ENCODE measurements at places on chromosomes 6 and 20.

DNA sequence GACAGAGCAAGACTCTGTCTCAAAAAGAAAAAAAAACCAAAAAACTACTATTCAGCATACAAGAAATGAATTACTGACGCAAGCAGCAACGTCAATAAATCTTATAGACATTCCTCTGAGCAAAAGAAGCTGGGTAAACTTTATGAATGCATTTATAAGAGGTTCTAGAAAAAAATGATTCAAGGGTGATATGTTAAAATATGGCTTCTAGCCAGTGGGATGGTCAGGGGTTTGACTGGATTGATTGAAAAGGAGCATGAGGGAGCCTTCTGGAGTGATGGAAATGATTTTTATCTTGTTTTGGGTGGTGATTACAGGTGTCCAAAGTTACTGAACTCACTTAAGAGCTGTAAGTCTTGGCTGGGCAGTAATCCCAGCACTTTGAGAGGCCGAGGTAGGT, 64.9 kb upstream of the SALL4 start:
- DNase-seq, result no peak

GRCh38 chr6:2626401-2626800, 124.3 kb downstream of the MYLK4 start:
- DNase-seq, result no peak

DNA sequence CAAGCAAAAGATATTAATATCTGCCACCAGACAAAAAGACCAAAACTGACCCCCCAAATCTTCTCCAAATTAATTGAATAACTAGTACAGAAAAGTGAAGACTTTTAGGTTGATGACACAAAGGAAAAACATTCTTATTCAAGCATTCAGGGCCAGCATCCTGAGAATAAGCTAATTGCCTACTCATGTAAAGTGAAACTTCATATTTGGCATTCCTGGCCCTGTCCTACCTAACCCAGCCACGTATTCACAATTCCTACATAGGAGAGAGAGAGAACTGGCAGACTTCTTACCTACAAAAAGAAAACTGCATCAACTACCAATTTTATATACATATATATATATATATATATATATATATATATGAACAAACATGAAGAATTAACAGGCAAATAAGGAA, 4.9 kb upstream of the ASCC3 start:
- DNase-seq, result no peak

GRCh38 chr6:105786449-105786848, 299.7 kb upstream of the PRDM1 start:
- no peak for DNase-seq

DNA sequence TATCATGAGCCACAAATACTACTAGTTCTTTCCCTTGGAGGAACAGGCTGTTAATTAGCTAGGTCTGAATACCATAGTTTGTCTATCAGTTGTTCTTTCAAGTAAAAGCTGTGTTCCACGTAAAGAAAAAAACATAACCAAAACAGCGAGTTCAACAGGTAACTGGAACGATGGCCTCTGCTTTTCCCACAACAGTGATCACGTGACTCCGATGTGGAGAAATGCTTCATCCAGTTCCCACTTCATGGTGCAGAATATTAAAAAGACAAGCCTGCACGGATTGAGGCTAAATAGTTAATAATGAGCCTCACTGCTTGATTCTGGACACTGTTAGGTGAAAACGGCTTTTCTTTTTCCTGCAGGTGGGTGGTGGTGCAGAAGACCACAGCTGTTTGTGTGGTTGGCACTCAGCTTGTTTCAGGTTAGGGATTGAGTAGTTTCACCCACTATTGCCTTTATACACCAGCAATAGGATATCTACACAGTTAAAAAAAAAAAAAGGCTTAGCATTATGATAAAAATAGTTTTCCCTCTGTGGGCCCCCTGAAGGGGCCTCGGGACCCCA, 88.1 kb downstream of the DACT2 start:
- DNase-seq, result no peak

DNA sequence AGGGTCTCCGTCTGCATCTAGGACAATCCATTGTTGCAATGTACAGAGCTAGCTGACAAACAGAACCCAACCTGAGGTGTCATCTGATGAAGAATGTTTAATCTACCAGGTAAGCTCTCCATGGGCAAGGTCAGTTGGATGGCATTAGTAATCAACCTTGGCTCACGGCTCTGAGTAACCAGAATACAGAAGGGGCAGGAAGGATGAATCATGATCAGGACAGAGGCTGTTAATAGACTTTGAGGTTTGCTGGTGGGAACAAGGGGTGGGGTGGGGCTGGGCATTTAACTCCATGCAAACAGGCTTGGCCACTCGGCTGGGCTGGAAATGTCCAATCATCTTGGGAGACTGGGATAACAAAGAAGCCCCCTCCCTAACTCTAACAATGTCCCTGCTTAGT, 77.1 kb upstream of the MRPS10 start:
- DNase-seq, result no peak

GRCh38 chr6:162680367-162680766, 47.2 kb downstream of the PRKN start:
- no peak for DNase-seq

DNA sequence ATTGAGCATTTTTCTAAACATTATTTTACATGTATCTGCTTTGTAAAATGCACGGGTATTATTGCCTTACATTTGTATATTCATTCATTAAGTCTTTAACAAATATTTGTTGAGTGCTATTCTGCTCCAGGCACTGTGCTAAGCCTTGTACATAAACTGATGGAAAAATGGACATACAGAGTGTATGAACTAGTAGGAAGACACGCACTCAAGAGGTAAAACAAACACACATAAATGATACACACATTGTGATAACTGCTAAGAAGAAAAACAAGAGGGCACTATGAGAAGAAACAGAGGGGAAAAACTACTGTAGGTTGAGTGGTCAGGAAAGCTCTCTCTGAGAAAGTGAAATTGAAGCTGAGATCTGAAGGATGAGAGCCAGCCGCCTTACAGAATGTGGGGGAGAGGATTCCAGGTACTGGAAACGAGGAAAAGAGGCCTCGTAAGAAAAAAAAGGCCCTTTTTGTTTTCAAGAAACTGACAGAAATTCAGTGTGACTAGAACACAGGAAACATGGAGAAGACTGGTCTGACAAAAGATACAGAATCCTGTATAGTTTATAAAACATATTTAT, 117.5 kb downstream of the EYA4 start:
- DNase-seq, result no peak

- DNase-seq, result peak; percentile 27
Observed at GRCh38 chr6:139249395-139249794, 42.4 kb downstream of the TXLNB start.

DNA sequence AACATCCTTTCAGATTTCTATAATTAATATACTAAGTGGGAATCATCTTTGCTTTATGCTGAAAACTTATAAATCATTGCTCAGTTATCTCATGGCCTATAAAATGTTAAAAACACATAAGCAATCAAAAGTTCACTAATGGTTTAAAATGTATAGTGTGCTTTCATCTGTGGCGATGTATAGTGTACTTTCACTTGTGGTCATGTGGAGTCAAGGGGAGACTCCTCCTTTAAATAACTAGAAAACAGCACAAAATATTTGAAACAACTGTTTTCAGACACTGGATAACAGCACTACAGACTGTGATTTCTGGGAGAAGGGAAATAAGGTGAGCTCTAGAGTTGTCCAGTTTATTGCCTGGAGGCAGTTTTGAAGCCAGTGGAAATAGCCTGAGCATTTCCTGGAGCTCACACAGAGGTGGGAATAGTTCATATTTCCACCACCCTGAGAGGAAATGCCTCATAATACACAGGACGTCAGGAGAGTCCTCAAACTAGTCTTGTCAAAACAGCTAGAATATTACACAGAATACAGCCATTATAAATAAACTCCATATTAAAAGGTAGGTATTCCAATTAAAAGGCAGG, 89.4 kb downstream of the CEP162 start:
- no peak for DNase-seq

DNA sequence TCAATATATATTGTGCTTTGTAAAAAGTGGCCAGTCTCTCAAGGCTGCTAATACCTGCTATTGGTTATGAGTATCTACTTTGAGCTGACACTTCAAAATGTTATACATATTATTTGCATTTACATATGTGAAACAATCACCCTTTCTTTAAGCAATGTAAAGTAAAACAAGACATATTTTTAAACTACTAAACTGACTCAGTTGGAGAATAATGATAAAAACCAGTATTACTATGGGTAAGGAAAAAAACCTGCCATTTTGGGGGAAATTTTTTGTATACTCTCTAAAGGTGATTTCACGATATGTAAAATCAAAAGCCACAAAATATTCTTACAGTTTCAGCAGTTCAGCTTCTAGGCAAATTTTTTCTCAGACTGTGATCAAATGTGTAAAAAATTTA, 232.3 kb downstream of the PRL start:
- DNase-seq, result no peak

DNA sequence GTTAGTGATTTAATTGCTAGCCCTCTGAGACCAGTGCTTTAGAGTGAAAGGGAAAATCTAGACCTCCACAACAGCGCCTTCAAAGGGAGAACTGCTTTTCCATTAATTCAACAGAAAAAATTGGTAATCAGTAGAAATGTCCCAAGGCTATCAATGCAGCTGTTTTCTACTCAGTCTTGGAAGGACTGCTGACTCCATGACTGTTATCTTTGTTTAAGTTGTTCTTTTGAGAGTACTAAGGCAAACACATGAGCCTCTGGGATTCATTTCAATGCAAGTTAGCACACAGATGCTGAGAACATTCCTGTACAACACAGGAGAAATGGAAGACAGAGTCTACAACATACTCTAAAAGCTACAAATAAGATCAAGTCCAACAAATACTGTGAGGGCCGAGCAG, 301.7 kb upstream of the PTCHD4 start:
- no peak for DNase-seq

DNA sequence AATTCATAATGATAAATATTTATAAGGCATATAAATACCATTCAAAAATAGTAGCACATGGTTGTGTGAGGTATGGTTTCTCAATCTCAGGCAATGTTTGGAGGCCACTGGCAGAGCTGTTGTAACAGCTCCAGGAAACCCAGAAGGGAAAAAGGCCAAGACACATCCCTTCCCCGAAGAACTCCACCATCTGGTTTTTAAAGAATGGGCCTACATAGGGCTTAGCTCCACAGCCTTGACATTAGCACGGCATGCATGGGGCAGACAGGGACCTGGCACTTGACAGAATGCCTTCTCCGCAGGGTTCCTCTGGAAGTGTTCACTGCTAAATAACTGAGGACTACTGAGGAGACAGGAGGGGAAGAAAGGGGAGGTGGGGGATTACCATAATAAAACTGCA, 16.1 kb upstream of the FOXO3 start:
- no peak for DNase-seq

DNA sequence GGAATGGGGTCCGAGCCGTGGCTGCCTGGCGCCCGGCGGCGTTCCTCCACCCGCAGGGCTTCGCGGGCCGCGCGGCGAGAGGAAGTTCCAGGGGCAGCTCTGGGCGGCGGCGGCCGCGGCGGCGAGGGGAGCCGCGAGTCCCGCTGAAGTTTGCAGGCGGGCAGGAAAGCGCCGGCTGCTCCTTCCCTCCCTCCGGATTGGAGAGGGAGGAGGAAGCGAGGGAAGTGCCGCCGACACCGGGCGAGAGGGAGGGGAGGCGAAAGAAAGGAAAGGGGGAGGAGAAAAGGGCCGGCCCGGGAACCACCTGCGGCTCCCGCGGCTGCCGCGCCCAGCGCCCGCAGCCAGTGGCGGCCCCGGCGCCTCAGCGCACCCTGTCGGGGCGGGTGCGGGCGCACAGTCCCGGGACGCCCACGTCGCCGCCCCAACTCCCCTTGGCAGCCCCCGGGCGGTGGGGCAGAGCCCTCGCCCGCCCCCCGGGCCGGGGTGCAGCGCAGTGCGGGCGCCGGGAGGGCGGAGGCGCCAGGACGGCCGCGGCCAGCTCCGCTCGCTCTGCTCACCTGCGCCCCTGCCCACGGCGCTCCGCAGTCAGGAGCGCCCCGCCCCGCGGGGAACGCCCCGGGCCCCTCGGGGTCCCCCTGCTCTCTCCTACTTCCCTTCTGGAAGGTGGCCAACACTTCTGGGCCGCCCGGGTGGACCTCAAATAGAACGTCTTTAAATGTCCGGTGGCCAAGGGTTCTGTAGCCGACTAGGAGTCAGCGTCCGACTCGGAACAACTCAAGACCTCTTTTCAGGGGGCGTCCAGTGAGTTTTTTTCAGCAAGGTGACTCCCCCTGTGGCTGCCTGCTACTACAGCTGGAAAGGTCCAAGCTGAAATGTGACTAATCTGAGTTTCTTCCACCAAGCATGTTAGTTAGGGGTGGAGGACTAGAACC, 80.3 kb upstream of the CCDC28A start:
- DNase-seq, result no peak

DNA sequence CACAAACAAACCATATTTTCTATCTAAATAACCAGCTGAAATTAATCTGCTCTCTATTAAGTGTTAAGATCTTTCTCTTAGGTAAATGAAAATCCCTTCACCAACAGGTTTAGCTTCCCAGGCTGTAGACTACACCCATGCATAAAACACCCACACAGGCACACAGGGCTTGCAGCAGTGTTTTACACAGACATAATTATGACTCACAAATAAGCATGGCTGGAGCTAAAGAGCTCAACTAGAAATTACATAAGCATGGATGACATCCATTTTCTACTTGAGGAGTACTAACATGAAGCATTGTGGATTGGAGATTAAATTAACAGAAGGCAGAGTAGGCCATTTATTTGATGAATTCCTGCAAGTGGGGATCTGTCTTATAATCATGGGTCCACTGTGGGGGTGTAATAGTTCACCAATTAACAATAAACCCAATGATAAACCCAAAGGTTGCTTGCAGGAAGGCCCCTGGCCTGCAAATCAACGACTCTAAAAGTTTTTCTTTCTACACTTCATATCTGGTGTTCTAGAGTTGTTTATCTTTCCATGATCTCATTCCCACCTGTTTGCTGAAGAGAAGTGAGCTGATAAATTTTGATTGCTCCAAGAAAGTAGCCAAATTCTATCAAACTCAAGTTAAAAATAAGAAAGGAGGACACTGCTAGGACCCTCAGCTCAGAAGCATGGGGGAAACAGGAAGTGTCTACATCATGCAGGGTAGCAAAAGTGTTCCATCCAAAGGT, 33.8 kb upstream of the E2F3 start:
- DNase-seq, result no peak

GRCh38 chr6:22828179-22829062, 259.1 kb downstream of the HDGFL1 start:
- DNase-seq, result no peak

- DNase-seq, result no peak
Observed at GRCh38 chr20:10404959-10405530, 29.0 kb downstream of the MKKS start.

DNA sequence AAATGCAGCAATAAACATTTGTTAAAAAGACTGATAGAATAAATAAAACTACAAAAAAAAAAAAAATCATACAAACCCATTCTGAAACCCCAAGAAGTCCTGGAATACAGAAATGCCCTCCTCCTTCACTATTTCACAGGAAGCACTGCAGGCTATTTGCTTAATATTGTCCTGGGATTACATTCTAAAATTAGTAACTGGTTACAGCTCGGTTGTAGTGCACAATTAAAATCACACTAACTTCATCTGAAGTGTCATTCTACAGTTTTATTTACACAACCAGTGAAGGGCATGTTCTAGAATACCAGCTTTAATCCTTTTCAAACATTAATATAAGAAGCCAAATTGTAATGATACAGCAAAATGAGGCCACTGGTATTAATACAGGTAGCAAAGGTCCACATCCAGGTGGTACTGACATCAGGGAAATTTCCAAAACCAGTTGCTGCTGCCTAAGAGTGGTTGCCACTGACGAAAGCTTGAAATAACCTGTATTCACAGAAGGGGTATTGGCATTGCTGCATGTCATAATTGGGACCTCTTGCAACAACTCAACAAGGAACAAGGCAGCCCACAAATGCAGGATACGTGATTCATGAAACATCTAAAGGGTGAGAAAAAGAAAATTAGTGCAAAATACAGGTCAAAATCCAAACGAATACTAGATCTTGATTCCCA, 26.9 kb downstream of the AKIRIN2 start:
- no peak for DNase-seq

- no peak for DNase-seq
Observed at GRCh38 chr6:90712114-90712513, 125.2 kb upstream of the MAP3K7 start.
